Tibial nerve (tissue), 4 donors: ENCODE measurements at places on chromosomes 3 and 15. TPM values are rescaled to one million over a fixed set of nuclear protein-coding genes. Genes with fewer than 3 reads are reported as not detected.

TNIK gene
- 5.4 TPM for total RNA-seq

- H3K36me3 ChIP-seq = no peaks in the 10 kb centered on the region
- H3K4me1 ChIP-seq = peaks cover 49% of the 10 kb centered on the region
- DNase-seq = no peak
Measured at GRCh38 chr15:66884661-66885237, 180.7 kb upstream of the SMAD3 start.

GRCh38 chr15:79282371-79283251, at the start of gene ANKRD34C:
TSS of gene ANKRD34C (plus strand) at chr15:79282722. CDS start at chr15:79293285, 10,563 bp downstream.
- no peak within 1 kb of the TSS for H3K4me3 ChIP-seq
- peaks cover 39% of the 10 kb centered on the region for H3K27me3 ChIP-seq
- H3K36me3 ChIP-seq = no peaks in the 10 kb centered on the region
- no peak for DNase-seq
- H3K4me1 ChIP-seq = no peaks in the 10 kb centered on the region

DNA sequence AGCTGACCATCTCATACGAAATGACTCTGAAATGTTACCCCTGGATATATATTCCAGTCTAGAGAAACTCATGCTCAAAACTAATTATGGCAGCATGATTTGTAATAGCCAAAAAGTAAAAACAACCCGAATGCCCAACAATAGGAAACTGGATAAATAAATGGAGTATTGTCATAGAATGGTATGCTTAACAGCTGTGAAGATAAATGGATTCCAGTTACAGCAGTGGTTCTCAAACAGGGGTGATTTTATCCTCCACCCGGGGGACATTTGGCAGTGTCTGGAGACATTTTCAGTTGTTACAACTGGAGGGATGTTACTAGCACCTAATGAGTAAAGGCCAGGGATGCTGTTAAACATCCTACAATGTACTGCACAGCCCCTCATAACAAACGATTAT, 52.3 kb upstream of the PIAS1 start:
- H3K4me3 ChIP-seq = no peak overlapping the region
- no peaks in the 10 kb centered on the region for H3K36me3 ChIP-seq
- no peaks in the 10 kb centered on the region for H3K4me1 ChIP-seq
- H3K27me3 ChIP-seq = no peaks in the 10 kb centered on the region
- DNase-seq = no peak

ECE2 gene
- not detected for total RNA-seq

DNA sequence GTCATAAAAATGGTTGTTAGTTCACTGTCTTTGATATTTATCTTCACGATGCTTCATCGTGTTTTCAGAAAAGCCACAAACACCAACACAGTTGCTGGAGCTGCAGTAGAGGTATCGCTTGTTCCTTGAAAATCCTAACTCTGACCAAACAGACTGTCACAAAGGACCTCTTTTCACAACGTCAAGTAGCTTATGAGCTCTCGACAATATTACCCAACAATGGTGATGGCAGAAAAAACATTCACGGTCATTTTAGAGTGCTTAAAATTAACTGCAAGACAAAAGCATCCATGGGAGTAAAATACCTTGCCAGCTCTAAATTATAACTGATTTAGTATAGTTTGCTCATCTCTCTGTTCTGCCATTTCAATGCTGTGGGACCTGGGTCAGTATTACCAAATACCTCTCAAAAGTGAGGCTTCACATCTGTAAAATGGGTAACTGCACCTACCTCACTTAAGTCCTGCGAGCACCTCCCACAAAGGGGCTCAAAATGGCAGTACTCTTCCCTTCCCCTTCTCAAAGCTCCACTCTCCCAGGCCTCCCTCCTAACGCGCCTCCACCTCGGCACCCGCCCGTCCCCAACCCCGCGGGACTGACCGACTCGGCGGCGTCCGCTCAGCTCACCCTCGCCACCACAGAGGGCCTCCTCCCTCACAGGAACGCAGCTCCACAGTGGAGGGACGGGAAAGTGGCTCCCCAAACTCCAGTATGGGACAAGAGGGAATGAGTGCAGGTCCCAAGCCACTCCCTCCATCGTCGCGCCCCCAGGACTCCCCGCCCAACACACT, 546 bp downstream of the TRIM59 start:
- H3K4me3 ChIP-seq = peak overlapping the region; percentile 46
- H3K27ac ChIP-seq = no peak overlapping the region
- H3K36me3 ChIP-seq = no peaks in the 10 kb centered on the region
- DNase-seq = no peak
- H3K4me1 ChIP-seq = peaks cover 16% of the 10 kb centered on the region
- H3K27me3 ChIP-seq = no peaks in the 10 kb centered on the region

DNA sequence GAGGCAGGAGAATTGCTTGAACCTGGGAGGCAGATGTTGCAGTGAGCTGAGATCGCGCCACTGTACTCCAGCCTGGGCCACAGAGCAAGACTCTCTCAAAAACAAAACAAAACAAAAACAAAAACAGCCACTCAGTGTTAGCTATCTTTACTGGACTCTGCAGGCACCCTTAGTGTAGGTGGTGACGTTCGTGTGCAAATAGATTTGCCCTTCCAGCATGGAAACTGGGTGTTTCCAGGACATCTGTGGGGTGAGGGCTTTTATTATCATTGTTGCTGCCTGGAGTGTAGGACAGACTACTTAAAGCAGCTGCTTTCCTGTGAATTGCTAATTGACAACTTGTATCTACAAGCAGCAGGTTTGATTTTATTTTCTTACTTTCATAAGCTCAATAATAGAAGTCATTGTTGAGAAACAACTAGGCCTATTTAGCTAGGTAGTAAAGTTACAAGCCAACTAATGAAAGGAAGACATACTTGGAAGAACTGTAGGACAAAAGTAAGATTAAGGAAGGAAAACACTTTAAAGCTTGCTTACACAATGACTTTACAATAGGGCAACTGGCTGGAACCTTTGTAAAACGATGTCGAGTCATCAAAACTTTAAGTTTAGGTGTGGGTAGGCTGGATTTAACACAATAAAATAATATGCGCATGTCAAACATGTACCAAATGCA, 25.4 kb upstream of the SPPL2A start:
- H3K36me3 ChIP-seq = no peaks in the 10 kb centered on the region
- no peaks in the 10 kb centered on the region for H3K27me3 ChIP-seq
- H3K4me3 ChIP-seq = no peak overlapping the region

C3orf70 gene
- 7.8 TPM for total RNA-seq

DNA sequence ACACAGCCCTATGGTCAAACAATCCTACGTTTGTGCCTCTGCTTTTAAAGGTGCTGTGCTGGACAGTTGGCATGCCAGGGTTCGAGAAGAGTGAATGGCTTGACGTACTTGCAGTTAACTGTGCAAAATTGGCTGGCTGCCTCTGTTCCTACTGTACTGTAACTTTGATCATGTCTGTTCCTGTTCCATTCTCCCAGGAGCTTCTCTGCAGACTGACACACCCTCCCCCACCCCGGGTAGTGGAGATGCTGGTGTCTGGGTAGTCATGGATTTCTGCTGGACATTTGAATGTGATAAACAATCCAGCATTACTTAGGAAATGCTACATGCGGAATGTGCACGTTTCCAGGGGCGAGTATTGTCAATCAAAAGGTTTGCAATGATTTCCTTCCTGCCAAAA, 6.5 kb upstream of the VILL start:
- H3K27ac ChIP-seq = no peak overlapping the region
- H3K36me3 ChIP-seq = no peaks in the 10 kb centered on the region
- H3K4me1 ChIP-seq = no peaks in the 10 kb centered on the region
- H3K27me3 ChIP-seq = no peaks in the 10 kb centered on the region

DNA sequence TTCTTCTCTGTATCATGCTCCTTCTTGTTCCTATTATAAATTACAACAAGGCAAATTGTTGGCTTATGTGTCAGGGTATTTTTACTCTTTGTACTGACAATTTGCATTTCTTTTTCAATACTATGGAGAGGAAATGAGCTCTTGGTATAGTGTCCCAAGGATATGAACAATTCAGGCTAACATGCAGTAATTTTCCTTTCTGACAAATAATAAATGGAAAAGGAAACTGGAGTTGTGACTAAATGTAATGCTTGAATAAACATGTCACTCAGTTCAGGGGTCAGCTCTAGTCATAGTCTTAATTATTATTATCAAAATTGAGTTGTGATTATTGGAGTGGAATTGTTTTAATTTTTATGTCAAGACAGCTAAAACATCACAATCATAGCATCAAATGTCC, 256.0 kb upstream of the ZPLD1 start:
- no peaks in the 10 kb centered on the region for H3K27me3 ChIP-seq
- H3K4me3 ChIP-seq = no peak overlapping the region
- no peaks in the 10 kb centered on the region for H3K36me3 ChIP-seq
- no peak for DNase-seq
- peaks cover 43% of the 10 kb centered on the region for H3K4me1 ChIP-seq

IQGAP1 gene
- total RNA-seq = 299 TPM

GRCh38 chr3:39222462-39222861, 30.1 kb upstream of the XIRP1 start:
- H3K36me3 ChIP-seq = no peaks in the 10 kb centered on the region
- H3K27me3 ChIP-seq = no peaks in the 10 kb centered on the region
- no peaks in the 10 kb centered on the region for H3K4me1 ChIP-seq

DNA sequence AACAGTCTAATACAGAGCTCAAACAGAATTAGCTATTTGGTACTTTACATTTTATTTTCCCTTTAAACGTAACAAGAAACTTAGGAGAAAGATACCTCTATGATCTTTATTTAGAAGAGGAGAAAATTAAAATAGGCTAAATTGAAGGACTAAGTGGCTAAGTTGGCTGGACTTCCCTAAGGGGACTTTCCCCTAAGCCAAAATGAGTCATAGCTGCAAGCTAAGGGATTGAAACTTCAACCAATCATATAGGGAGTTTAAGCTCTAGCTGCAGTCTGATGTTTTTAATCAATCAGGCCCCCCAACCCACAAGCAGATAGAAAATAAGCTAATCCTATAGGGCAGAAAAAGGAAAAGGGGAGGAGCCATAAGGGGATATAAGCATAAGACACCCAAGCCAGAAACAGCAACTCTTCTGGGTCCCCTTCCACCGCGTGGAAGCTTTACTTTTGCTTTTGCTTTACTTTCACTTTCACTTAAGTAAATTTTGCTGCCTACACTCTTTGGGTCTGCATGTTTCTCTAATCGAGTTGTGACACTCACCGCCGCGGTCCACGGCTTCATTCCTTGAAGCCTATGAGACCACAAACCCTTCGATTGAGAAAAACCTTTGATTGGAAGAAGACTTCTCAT, 1108.5 kb upstream of the EPHA6 start:
- no peak overlapping the region for H3K27ac ChIP-seq
- no peak overlapping the region for H3K4me3 ChIP-seq
- H3K4me1 ChIP-seq = no peaks in the 10 kb centered on the region
- H3K27me3 ChIP-seq = no peaks in the 10 kb centered on the region

DNA sequence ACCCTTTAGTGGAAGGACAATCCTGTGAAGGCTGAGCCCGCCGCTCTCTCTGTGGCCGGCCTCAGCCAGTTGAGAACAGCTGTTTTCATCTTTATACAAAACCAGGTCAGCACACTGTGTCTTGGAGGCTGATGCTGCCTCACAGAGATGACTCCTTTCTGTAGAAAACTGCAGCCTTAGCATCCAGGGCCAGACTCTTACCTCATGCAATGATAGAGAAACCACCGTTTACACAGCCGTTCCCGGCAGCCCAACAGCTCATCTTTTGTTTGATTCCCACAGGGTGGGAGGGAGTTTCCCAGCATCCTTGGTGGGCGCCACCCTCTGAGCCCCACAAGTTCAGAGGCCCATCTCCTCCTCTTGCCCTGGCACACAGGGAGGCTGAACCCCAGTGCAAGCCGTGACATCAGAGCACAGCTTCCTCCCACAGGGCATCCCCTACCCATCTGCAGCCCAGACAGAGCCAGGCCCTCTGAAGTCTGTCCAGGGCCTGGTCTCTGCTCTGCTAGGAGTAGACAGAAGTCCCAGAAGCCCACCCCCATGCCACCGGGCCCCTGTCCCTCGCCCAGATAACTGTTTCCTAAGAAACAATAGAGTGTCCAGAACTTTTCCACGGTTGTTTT, 105.0 kb downstream of the LRRK1 start:
- DNase-seq = peak; percentile 49
- peaks cover 30% of the 10 kb centered on the region for H3K36me3 ChIP-seq
- no peak overlapping the region for H3K4me3 ChIP-seq
- H3K27me3 ChIP-seq = no peaks in the 10 kb centered on the region
- peak overlapping the region; percentile 52 for H3K27ac ChIP-seq

DNA sequence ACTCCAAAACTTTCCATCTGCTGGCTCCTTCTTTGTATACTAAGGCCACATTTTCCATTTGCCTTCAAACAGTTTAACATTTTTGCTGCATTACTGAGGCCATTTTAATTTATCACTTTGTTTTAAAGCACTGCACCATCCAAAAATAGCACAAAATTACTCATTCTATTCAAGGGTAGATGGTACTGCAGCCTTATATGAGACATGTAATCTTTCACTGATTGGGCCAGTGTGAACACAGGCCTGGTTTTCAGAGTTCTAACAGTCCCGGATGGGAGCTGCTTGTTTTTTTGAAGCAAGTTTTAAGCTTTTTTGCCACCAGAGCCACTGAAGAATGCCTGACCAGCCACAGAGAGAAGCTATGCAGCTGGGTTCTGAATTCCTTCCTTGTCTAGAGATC, 172.3 kb upstream of the TSC22D2 start:
- H3K4me1 ChIP-seq = peaks cover 4% of the 10 kb centered on the region
- H3K4me3 ChIP-seq = no peak overlapping the region
- no peaks in the 10 kb centered on the region for H3K36me3 ChIP-seq
- H3K27me3 ChIP-seq = no peaks in the 10 kb centered on the region

ATG3 gene
- 83.7 TPM for total RNA-seq

SLC12A8 gene
- total RNA-seq = 1.5 TPM

TMEM108 gene
- total RNA-seq = not detected

MASP1 gene
- total RNA-seq = 10.9 TPM

- no peak overlapping the region for H3K4me3 ChIP-seq
- no peaks in the 10 kb centered on the region for H3K27me3 ChIP-seq
- H3K27ac ChIP-seq = no peak overlapping the region
- H3K36me3 ChIP-seq = no peaks in the 10 kb centered on the region
- no peaks in the 10 kb centered on the region for H3K4me1 ChIP-seq
Measured at GRCh38 chr3:81643721-81644120, 117.7 kb downstream of the GBE1 start.

DNA sequence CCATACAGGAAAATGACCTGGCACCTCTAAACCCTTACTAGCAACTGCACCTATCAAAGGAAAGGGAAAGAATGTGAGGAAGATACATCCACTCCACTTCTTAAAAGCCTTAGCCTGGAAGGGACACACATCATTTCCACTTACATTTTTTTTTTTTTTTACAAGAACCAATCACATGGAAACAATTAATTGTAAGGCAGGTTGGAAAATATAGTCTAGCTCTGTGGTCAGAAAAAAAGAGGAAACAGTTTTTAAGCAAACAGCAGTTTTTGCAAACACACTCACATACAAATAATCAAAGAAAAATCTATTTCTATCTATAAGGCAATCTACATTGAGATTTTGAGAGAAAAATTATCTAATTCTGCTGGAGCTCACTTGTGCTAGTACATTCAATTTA, 98.9 kb upstream of the SPRED1 start:
- no peaks in the 10 kb centered on the region for H3K4me1 ChIP-seq
- no peaks in the 10 kb centered on the region for H3K36me3 ChIP-seq
- H3K27ac ChIP-seq = no peak overlapping the region

GPR15 gene
- total RNA-seq = not detected

EXD1 gene
- not detected for total RNA-seq

- no peaks in the 10 kb centered on the region for H3K27me3 ChIP-seq
- no peak for DNase-seq
- no peaks in the 10 kb centered on the region for H3K4me1 ChIP-seq
- H3K36me3 ChIP-seq = no peaks in the 10 kb centered on the region
Measured at GRCh38 chr3:174417573-174417972, 441.6 kb upstream of the NAALADL2 start.

C3orf85 gene
- not detected for total RNA-seq

PTX3 gene
- 14.0 TPM for total RNA-seq
